ENCODE measurements at places on chromosomes 13 and 19.

GRCh38 chr13:94228763-94229162 lies 250.7 kb downstream of the DCT start:
- no peak for DNase-seq

- no peak for DNase-seq
Observed at GRCh38 chr19:49020931-49021895, 2.9 kb downstream of the CGB3 start.

DNA sequence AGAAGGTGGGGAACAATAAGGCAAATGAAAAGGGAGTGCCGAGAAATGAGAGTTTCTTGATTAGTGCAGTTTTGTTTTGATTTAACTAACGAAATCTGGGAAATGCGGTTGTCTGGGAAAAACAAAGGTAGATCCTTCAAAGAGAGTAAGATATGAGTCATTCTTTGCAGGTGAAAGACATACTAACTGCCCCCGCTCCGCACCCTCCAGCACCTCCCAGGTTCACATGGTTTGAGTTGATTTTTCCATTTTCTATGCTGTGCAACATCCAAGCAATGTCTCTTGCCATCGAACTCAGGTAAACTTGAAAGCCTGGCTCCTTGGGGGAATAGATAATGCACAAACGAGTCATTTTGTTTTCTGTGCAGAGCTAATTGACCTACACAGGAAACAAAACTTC lies 84.1 kb upstream of the KLF12 start:
- no peak for DNase-seq

- DNase-seq = no peak
Observed at GRCh38 chr13:47798906-47799305, 202.2 kb downstream of the SUCLA2 start.

GRCh38 chr13:99380921-99381645 lies 73.9 kb upstream of the GPR183 start:
- no peak for DNase-seq

DNA sequence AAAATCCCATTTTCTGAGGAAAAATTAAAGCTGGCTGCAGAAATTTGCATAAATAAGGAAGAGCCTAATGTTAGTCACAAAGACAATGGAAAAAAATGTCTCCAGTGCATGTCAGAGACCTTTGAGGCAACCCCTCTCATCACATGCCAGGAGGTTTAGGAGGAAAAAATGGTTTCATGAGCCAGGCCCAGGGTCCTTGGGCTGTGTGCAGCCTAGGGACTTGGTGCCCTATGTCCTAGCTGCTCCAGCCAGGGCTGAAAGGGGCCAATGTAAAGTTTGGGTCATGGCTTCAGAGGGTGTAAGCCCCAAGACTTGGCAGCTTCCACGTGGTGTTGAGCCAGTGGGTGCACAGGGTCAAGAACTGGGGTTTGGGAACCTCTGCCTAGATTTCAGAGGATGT lies 1252.6 kb downstream of the PCDH9 start:
- DNase-seq = no peak

DNA sequence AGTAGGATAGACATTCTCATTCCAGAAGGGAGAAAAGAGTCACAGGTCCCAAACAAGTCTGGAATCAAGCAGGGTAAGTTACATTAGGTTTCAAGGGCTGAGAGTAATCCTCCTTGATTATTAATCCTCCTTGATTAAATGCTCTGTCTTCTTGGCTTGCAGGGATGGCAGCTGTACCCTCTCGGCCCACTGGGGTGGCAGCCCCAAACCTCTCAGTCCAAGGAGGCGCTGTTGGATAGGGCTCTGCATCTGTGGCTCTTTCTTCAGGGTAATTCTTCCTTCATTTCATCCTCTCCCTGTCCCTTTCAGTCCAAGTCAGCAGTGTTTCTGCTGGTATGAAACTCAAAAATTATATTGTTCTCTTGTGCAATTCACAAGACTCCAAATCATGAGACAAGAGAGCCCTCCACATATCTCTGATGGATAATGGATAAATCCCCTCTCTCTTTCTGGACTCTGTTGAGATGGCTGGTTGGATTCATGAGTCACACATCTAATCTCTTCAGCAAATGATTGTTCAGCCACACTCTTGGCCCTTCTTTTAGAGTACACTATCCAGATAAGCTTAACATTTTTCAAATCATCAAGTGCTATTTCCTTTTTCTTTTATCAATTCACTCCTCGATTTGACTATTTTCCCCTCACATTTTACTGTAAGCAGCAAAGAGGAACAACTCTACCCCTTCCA lies 323.7 kb upstream of the HTR2A start:
- no peak for DNase-seq

DNA sequence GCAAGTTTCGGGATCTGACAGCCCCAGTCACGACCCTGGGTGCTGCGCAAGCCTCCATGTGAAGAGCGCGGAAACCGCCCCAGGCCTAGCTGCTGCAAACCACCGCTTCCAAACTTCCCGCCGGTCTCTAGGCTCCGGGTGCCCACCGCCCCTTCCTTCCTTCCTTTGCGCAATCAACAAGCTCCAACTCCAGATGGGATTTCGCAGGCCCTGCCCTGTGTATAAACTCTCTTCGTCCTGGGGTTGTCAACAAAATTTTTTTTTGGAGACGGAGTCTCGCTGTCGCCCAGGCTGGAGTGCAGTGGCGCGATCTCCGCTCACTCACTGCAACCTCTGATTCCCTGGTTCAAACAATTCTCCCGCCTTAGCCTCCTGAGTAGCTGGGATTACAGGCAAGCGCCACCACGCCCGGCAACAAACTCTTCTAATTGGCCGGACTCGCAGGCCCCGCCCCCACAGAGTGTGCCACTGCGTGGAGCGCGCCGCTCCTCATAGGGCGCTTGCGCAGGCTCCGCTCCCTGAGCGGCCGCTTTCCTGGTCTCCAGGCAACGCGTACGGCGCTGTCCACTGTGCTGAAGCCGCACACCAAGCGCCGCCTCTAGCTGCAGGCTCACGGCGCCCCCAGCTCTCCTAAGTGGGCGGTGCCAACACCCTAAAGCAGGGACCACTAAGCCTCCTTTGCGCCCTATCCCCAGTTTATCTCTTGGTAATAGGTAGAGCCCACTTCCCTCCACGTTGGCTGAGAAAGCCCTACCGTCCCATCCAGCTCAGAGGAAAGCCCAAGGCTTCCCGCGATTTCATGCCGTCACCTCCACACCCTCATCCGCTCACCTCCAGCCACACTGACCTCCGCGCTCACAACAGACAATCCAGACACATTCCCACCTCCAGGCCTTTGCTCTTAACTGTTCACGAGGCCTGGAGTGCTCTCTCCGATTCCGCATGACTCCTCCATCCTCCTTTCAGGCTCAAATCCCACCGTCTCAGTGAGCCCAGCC lies 5.5 kb upstream of the QTRT1 start:
- peak; percentile 88 for DNase-seq

Measured in hypothalamus (tissue), 51 donors.